ENCODE measurements at places on chromosomes 1 and 21.

DNA sequence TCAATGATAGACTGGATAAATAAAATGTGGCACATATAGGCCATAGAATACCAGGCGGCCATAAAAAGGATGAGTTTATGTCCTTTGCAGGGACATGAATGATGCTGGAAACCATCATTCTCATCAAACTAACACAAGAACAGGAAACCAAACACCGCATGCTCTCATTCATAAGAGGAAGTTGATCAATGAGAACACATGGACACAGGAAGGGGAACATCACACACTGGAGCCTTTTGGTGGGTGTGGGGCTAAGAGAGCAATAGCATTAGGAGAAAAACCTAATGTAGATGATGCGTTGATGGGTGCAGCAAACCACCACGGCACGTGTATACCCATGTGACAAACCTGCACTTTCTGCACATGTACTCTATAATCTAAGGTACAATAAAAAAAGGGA lies 883.4 kb upstream of the PRMT6 start:
- no peak for DNase-seq

- DNase-seq: no peak
These were observed 267.6 kb upstream of the SGIP1 start for GRCh38 chr1:66266350-66266749.

DNA sequence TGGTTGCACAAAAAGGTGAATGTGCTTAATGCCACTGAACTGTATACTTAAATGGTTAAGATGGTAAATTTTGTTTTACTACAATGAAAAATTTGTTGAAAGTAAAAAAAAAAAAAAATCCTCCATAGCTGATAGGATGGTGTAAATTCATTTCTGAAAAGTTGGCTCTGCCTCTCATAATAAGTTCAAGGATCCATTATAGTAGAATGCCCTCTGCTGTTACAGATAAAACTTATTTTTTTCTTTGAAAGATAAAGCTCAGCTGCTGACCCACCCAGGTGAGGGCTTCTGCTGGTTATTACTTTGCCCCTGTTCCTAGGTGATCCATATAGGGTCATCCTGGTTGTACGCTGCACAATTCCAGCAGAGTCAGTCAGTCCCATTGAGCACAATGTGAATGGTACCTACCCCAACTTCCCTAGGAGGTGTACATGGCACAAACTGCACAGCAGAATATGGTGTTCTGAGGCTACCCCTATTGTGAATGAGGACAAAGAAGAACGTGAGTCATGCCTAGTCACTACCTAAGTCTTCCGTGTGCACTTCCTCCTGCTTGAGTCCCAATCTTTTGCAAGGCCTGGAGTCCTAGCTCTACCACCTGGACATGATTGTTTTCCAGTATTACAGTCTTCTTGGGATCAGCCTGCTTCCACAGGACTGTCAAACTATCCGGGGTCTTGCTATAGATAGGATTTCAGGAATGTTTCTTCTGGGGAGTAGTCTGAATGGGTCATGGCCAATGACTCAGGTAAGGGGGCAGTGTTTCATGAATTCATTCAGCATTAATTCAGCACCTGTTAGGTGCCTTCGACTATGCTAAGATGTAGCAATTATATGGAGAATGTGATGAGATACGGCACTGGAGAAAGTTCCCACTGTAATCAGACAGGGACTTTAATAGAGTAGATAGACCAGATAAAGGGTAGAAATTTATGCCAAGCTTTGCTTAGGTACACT lies 20.8 kb upstream of the CD5L start:
- no peak for DNase-seq

DNA sequence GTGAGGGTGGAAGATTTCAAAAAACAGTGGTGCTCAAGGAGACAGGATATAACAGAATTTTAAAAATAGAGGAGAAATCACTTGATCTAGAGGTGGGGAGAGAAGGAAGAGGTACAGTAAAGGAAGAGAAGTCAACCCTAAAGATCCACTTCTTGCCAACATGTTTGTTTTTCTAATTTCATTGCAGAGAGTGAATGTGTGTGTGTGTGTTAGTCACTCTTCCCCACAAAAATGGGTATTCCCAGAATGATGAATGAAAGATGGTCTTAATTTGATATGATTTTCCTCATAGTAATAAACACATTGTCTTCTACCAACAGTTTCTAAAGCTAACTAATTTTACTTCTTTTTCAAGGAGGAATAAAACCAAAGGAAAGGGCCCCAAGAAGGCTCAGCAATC lies 74.2 kb upstream of the NGF start:
- no peak for DNase-seq

- DNase-seq: no peak
These were observed 114.2 kb downstream of the SIK1 start for GRCh38 chr21:43312751-43313169.

DNA sequence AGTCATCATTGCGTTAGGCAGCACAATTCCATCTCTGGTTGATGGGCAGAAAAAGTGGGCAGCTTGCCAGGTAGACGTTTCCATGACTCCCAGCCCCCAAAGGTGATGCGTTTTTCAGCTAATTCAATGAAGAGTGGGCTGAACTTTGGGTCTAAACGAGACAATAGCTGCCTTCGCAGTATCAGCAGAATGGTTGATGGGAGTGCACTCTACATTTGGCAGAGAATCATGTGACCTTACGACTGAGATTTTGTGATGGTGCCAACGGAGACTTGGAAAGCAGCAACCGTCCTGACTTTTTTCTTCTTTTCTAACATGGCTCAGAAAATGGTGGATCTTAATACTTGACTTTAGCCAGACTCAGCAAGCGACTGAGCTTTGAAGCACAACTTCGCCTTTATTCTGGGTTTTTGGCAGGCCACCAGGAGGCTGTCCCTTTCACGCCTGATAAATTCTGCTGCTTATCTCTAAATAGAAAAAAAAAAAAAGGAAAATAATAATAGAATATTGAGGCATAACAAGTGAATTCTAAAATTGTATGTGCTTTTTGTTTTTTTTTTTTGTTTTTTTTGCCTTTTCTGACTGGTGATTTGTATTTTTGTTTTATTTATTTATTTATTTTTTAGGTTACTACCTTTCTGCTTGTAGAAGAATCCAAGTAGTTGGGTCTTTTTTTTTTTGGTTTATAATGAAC lies 804.8 kb downstream of the USP25 start:
- no peak for DNase-seq

GRCh38 chr1:199399996-199400724 lies 627.4 kb upstream of the NR5A2 start:
- no peak for DNase-seq

DNA sequence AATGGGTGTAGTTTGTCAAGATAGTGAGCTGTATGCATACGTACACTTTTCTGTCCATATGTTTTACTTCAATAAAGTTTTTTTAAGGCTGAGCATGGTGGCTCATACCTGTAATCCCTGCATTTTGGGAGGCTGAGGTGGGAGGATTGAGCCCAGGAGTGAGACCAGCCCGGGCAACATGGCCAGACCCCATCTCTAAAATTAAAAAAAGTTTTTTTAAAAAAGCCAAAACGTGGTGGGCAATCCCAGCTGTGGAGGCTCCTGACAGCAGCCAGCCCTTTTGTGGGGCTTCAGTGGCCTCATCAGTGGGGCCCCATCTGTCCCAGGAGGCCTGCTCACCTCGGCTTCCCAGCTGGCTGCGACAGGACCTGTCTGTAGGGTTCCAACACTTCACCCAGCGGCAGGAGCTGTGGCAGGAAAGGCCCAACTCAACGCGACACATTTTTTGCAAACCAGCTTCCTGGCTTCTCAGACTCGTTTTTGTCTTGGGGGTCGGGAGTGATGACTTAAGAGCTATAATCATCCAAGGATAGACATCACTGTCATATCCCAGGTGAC lies 56.9 kb upstream of the LBR start:
- no peak for DNase-seq

- no peak for DNase-seq
These were observed 8.8 kb downstream of the MYCL start for GRCh38 chr1:39892601-39893595.

DNA sequence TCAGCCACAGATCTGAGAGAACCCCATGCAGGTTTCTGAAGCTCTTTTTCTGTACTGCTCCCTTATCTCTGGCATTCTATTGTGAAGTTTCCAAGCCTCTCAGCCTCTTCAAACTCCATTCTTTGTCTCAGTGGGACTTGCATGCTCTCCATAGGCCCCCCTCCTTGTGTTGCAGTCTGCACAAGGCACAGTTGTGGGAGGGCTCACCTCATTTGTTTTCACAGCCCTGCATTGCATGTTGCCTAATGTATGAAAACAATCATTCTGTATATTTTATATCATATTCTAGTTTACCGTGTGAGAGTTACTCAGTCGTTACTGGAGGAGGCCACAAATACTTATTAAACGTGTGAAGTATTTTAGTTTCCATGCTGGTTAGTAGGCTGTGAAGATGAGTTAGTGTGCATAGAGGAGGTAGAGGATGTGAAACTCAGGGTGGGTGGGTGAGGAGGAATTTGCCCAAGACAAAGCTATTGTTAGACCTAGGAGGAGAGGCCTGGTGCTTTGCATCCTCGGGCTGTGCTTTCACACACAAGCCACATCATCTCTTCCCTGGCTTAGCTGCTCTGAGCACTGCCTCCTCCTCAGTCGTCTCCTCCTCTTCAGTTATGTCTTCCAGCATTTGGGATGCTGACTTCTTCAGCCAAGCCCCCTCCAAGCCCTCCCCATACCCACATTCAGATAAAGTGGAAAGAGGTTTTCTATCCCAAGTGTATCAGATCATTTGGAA lies 7.8 kb upstream of the CHI3L2 start:
- no peak for DNase-seq

- DNase-seq: no peak
These were observed 43.1 kb upstream of the SGIP1 start for GRCh38 chr1:66490816-66491215.

DNA sequence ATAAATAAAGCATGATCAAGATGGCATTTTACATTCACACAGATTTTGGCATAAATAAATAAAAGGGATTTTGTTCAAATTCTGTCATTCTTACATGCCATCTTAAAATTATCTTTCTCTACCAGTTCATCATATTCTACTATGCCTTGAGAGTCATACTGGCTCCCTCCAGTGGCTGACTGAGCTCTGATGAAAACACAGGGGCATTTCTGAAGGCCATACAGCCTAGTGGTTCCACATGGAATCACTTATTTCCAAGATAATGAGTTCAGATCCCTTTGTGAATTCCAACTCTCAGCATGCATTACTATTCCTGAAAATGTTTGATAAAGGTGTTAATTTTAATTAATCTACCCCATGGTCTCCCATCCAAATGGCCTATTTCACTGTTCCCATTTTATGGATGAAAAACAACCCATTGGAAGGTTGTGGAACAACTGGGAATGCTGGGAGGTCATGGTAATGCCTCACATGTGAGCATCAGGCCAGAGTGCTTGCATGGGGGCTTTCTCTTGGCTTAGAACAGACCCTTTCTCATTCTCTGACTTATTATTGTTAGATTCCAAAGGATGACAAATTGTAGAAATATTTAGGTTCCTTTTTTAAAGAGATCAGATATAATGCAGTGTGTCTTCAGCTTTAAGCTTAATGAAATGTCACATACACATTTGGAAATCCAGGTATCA lies 622.4 kb upstream of the PKN2 start:
- peak; percentile 5 for DNase-seq

DNA sequence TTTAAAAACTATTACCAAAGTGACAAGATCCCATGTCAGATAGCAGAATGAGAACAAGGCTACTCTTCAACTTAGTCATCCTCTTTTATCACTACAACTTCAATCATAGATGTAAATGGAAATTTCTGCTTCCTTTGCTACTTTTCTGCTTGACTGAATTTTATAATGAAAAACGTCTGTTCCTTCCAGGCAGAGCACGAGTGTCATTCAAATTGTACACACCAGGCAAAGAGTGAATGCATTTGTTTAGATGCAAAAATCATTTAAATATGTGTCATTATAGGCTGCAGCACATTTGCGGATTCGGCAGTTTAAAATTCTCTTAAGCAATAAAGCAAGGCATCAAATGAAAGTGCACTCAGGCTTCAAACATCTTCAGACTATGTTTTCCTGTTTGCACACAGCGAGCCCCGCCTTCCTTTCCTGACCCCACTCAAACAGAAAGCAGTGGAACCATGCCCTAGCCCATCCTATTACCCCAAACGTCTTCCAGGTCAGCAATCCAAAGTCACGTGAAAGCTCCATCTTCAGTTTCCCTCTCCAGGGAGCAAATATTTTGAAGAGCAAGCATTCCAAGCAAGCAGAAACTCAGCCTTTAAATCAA lies 99.6 kb downstream of the APP start:
- DNase-seq: peak; percentile 6

- DNase-seq: no peak
These were observed 3.8 kb downstream of the COLGALT2 start for GRCh38 chr1:184033711-184034167.

DNA sequence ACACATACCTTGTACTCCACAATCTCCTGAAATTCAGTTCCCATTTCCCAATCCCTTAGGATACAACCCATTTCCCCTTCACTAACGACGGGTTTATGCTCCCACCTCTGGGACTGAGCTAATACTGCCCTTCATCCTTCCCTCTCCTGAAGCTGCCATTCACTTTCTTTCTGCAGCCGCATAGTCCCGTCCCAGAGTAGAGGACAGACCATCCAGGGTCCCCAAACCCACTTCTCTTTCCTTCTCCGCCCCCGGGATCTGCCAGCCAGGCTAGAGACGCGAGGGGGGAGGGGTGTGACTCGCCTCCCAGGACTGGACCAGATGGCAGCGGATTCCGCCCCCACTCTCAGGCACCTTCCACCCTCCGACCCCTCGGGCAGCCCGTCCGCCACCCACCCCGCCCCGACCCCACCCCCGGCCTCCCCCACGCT lies 679 bp downstream of the ABL2 start:
- DNase-seq: peak; percentile 36

DNA sequence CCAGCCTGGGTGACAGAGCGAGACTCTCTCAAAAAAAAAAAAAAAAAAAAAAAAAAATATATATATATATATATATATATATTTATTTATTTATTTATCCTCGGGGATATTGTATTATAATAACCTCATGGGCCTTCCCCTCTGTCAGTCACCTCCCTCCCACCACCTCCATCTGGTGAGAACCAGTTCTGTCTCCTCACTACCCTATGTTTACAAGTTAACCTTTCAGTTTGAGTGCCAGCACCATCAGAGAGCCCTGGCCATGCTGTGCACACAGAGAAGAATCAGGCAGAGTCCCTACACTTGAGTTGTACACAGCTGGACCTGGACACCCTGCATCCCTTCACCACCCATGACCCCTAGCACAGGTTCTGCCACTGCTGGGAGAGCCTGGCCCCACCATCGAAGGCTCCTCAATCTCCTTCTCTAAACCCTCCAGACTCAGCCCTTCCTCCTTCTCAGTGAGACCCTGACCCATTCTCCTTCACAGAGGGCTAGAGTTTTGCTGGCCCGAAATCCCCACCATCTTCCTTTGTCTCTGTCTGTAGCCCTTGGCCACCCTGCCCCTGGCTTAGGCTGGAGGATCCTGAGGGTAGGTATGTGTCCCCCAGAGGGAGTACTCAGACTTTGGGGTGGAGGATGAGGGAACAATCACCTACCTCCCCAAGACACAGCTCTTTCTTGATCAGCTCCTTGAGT lies 1.2 kb downstream of the S100A5 start:
- no peak for DNase-seq

Data from GM19239 (cell line).